ENCODE measurements at places on chromosomes 5 and 9.
A peak's percentile ranks its signal among the peaks of the same experiment; 100 is the strongest.

DNA sequence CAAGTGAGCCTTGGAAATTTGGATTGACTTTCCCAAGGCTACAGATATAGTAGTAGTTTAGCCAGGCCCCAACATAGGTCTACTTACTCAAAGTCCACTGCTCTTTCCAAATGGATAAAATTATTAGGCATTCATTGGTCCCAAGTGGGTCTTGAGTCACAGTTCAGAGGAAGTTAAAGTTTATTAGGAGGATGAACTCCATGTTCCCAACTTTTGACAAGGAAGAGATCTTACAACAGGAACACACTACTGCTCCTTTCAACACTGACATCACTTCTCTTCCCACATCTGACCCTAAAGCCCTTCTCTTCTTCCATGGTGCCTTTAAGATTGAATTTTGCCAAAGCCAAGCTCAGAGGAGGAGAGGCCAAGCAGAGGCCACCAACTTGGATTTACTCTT, 234.5 kb upstream of the TRIM32 start:
- DNase-seq: no peak

DNA sequence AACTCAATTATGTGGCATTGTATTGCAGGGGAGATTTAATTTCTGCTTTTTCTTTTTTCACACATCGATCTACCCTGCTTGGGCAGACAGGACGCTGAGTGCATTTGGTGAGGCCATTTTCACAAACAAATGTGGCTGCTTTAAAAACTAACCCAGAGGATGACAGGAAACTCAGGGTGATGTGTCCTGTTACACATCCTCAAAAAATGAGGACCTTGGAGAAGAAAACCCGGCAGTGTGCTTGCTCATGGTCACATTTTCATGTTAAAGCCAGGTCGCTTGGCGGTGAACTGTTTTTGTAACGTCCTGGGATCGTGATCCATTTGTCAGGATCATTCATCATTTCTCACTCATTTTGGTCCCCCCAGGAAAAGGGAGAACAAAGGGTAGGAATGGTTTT, 478.3 kb upstream of the ADAMTS16 start:
- no peak for DNase-seq

DNA sequence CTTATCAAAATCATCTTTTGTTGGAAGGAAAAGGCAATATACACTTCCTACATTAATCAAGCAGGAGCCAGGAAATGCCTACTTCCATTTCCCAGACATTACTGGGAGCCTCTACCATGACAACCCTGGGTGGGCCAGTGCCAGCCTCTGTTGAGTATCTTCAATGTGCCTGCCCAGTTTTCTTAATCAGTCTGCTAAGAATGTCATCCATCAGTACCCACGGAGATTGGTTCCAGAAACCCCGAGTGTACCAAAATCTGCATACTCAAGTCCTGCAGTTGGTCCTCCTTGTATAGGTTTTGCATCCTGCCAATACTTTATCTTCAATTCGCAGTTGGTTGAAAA, 82.4 kb downstream of the MARCHF3 start:
- DNase-seq: no peak

DNA sequence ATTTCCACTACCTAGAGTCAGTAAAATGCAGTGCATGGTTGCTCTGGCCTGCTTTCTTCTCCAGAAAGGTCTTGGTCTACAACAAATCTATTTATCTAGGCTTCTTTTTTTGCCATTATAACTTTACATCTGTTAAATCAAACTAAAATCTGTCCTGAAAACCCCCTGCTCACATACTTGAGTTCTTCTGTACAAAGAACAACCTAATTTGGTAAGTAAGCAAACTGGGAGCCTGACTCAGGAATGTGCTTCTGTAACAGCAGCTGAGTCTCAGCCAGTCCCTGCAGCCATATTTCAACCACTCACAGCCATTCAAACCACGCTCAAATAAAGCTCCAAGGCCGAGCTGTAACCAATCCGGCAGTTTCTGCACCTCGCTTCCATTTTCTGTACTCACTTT, 95.8 kb downstream of the PLPP1 start:
- no peak for DNase-seq

- DNase-seq: no peak
These were observed 2.6 kb downstream of the CTNNAL1 start for GRCh38 chr9:109010746-109011145.

DNA sequence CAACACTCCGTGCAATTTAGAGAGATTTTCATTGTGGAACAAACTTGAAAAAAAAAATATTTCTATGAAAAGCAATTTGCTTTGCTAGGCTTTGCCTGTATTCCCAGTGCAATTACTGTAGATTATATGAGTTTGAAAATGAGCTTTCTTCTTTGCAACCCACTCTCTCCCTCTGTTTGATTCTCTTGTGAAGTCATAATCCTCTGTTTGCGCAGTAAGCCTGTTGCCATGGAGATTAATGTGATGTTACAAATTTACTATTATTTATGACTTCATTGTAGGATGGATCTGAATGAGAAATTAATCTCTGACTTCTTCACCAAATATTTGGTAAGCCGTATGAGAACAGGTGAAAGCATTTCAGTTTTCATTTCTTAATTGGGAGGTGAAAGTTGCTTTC, 320.3 kb downstream of the SPATA31D1 start:
- no peak for DNase-seq

DNA sequence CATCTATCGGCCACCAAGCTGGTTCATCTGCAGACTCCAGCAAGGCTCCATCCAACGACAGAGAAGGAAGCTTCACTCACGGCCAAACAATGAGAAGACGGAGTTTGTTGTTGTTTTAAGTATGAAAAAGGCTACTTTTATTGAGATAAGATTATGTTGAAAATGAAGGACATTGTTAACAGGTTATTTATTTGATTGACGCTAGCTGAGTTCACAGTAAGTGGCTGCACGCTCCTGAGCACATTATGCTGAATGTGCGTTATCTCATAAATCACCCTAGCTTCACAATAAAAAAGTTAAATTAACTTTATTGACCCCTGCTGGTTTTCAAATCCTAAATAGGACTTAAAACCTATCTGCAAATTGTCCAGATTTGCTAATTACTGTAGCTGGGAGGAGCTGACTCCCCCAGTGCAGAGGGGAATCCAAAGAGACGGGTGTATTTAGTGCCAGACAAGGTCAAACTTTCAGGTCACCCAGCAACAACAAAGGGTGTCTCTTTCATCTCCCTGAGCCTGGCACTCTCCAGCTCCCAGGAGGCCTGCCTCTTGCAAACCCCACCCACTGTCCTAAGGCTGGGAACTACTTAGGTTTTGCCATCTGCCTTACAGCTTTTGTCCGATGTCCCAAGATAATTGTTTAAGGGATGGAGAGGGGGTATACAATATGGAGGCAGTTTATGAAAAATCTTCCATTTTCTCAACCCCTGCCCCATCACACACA, 129.2 kb downstream of the ZDHHC21 start:
- DNase-seq: peak; percentile 100

- no peak for DNase-seq
These were observed 945 bp downstream of the ANKDD1B start for GRCh38 chr5:75612226-75612569.

GRCh38 chr9:27125936-27126335, 16.9 kb downstream of the TEK start:
- no peak for DNase-seq

DNA sequence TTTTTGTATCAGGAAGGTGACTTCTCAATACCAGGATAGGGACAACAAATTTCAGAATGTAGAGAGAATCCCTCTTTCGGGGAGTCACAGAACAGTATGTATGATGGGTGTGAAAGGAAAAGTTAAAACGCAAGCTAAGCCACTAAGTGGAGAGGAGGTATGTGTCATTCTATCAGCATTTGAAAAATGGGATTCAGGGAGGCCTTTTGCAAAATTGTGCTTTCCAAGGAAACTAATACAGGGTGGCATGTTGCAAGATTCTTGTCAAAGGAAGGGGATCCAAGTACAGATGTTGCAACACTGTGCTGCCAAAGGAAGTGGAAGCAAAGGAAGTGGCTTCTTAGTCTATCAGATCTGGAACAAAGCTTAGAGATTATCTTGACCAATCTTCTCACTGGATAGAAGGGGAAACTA, 12.6 kb upstream of the TNIP1 start:
- DNase-seq: no peak
